ENCODE measurements at places on chromosomes 7 and 10.

- DNase-seq = no peak
Measured at GRCh38 chr7:157023589-157023905, 13.1 kb upstream of the MNX1 start.

GRCh38 chr7:81616951-81617350 lies 152.9 kb downstream of the HGF start:
- DNase-seq = no peak

DNA sequence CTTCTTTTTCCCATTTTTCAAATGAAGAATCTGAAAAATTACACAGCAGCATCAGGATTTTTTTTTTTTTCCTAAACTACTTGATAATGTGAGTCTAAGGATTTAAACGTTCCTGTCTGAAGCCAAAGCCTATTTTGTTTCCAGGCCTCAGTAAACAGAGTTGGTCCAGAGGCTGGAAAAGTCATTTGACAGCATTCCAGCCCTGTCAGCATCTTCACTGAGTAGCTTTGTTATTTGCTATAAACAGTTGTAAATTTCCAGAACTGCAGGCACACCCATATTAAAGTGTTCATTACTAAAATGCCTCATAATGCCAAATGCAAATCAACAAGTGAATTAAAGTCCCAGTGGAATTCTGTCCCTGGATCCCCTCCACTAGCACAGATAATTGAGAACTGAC lies 35.5 kb upstream of the KMT2E start:
- DNase-seq = no peak

DNA sequence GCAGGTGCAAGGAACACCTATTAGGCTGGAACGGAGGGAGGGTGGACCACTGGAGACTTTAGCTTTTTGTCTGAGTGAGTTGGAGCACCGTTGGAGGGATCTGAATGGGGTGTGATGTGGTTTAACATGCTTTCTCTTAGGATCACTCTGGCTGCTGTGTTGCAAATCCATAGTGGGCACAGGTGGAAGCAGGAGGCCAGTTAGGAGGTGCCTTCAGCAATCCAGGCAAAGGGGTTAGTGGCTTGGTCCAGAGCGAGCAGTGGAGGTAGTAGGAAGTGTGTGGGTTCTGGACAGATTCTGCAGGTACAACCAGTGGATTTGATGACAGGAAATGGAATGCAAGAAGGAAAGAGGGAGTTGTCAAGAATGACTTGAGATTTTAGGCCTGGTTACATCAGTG lies 95.0 kb downstream of the MMRN2 start:
- no peak for DNase-seq

- no peak for DNase-seq
Measured at GRCh38 chr7:152366662-152367061, 69.1 kb downstream of the KMT2C start.

GRCh38 chr7:85567983-85568382 lies 381.1 kb upstream of the SEMA3D start:
- DNase-seq = no peak

DNA sequence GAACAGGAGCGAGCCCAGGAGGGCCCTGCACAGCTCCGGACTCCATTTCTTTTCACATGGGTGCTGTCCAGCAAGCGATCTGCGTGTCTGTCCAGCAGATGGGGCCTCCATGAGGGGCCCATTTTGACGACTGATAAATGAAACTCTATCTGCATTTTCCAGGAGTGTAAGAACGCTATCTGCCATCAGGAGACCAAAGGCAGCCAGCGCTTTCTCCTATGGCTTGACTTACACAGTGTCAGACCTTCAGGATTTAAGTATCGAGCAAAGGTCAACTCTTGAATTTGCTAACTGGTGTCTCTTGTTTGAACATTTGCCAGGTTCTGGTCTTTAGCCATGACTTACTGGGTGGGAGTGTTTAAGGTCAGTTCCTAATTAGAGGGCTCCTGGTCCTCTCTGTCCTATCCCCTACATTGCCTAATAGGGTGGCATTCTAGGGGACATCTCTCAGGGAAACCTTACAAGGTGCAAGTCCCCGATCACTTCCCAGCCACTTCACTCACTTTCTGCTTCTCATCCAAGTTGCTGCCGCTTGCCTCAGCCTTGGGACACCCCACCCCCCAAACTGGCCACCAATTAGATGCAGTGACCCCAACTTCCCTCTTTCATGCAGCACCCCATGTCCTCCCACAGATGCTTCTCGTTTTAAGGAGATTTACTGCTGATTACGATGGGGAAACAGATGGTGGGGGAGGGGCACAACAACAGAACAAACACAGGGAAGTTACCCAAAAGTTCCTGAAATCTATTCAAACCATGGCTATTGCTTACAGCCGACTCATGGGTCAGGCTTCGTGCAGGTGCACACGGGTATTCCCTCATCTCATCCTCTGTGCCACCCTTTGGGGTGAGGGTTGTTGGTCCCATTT lies 20.0 kb downstream of the VSIR start:
- no peak for DNase-seq

DNA sequence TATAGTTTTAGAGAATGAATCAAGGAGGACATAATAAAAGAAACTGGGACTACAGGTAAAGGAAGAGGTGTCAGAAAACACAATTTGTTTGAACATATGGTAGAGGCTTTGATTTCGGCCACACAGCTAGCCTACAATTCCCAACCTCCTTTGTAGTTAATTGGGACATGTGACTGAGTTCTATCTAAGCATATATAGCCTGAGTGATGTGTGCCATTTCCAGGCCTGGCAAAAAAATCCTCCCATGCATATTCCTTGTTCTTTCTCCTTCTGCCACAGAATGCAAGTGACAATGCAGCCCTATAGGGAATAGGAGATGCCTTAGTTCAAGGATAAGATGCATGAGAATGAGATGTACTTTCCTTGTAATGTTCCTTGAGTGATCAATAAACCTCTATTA lies 590.7 kb upstream of the STEAP1 start:
- no peak for DNase-seq

- no peak for DNase-seq
Measured at GRCh38 chr10:80252296-80252887, 37.1 kb downstream of the MAT1A start.

DNA sequence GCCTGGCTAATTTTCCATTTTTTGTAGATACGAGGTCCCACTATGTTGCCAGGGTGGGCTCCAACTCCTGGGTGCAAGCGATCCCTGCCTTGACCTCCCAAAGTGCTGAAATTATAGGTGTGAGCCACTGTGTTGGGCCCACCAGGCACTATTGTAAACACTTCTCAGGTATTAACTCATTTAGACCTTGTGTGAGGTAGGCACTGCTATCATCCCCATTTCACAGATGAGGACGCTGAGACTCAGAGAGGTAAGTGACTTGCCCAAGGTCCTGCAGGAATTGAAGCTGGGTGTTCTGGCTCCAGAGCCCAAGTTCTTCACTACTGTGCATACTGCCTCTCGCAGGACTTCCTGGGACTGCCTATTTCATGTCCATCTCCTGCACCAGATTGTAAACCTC lies 67.1 kb upstream of the SYPL1 start:
- DNase-seq = no peak

- no peak for DNase-seq
Measured at GRCh38 chr10:58575491-58575890, 62.8 kb downstream of the BICC1 start.

- DNase-seq = no peak
Measured at GRCh38 chr10:11797281-11797680, 25.9 kb upstream of the PROSER2 start.

GRCh38 chr10:25483999-25484398 lies 309.2 kb downstream of the GPR158 start:
- no peak for DNase-seq

DNA sequence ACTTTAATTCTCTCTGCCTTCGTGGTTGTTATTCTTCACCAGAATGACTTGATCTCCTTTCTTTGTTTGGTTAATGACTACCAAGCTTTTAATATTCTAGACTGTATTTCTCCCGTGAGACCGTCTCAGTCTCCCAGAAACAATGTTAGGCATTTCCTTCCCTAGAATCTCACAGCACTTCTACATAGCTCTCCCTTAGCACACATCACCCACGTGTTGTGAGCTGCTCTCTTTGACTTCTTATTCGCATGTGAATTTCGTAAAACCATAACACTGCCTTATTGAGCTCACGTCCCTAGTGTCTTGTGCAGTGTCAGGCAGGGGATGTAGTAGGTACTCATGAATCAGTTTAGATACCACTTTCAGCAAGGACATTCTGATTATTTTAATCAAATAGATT lies 57.5 kb upstream of the MGAM2 start:
- no peak for DNase-seq

- DNase-seq = no peak
Measured at GRCh38 chr7:97078023-97078969, 39.2 kb upstream of the SDHAF3 start.

- no peak for DNase-seq
Measured at GRCh38 chr10:3409928-3410327, 237.3 kb upstream of the PITRM1 start.

DNA sequence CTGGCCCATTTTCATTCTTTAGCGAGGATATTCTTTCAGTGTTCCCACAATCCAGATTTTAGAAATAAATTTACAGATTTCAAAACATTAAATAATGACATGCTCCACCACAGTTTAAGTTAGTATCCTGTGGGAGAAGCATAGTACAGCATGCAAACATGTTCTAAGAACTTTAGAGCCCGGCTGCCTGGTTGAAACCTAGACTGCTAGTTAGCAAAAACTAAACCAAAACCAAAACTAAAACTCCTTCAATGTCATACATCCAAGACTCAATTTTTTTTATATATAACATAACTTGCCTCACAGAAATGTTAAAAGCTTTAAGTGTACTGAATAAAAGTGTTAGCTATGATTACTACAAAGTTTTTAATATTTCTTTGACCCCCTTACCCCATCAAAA lies 17.0 kb downstream of the TRA2A start:
- DNase-seq = no peak

DNA sequence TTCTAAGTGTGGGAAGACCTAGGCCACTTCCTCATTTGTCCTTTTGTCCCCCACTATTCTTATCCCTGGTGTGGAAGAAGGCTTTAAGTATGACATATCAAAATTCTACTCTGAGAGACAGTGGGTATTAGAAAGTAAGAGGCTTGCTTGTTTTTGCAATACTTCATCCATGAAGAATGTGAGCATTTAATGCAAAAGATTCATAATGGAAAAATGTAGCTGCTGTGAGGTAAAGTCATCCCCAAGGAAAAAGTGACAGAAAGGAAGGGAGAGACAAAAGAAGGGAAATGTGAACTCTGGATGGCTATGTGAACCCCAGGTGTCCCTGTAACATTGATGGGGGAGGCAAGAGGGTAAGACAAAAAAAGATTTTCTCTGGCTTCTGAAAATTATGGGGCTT lies 607.5 kb downstream of the SORCS1 start:
- no peak for DNase-seq

DNA sequence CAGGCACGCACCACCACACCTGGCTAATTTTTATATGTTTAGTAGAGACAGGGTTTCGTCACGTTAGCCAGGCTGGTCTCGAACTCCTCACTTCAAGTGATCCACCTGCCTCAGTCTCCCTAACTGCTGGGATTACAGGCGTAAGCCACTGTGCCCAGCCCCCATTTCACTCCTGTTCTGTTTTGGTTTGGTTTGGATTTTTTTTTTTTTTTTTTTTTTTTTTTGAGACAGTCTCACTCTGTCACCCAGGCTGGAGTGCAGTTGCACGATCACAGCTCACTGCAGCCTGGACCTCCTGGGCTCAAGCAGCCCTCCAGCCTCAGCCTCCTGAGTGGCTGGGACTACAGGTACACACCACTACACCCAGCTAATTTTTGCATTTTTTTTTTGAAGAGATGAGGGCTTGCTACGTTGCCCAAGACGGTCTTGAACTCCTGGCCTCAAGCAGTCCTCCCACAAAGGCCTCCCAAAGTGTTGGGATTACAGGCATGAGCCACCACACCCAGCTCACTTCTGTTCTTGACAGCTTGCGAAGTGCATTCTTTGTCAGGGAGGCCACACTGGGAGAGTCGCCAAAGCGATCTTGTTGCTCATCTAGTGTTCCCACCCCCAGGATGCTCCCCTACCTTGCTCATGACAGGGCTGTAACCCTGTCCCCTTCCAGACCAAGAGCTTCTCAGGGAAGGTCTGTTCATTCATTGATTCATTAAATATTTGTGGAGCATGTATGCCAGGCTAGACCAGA lies 229.1 kb downstream of the CUX1 start:
- DNase-seq = no peak

GRCh38 chr7:47512481-47513176 lies 69.3 kb downstream of the TNS3 start:
- no peak for DNase-seq

DNA sequence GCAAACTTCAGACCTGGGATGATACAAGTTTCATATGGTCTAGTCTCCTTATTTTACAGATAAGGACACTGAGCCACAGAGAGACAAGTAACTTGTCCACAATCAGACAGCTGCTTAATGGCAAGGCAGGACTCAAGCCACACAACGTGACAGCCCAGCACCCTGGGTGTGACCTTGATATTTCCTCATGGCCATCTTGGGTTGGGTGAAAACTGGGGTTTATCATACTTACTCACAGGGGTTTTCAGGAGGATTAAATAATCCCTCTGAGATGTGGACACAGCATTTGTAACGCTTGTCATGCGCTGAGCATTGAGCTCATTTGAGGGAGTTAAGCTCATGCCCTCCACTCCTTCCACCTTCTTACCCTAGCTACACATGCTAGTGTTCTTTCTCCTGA lies 58.0 kb downstream of the ABLIM1 start:
- no peak for DNase-seq

DNA sequence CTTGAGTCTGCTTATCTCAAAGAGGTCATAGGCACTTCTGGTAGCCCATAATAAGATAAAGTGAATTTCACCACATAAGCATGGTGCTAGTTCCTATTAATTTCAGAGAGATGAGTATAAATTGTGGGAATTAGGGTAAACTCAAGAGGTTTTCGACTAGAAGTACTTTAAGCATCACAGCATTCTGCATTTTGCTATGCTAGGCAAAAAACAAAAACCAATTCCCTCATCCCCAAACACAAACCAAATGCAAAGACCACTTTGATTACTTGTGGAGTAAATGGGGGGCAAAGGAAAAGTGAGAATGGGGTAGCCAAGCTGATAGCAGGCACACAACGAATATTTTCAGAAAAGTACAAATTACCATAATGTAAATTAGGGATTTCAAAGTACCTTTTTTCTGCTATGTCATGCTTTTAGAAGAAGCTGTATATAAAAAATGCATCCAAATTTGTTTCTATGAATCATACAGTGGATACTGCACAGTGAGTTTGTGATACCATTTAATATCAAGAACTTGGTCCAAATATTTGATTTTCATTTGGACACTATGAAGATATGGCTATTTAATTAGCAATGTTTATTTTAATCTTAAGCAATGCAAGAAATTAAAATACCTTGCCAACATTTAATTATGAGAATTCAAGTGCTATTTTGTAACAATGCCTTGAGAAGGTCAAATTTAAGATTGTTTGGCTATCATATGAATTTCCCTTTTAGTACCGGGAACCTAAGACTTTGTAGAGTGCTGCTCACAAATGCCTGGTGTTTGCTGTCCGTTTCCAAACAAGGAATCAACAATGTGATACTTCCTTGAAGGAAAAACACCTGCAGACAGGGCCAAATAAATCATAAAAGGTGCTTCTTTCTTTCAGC lies 455.5 kb downstream of the PHTF2 start:
- DNase-seq = no peak

Measured in NK-92 treated with Interleukin-12 subunit alpha and Interleukin-12 subunit beta, amount 100 ng/mL, for 24 hours (cell line).